Endodermal cell (in vitro differentiated cells): ENCODE measurements at places on chromosomes 1 and 21. TPM values are rescaled to one million over a fixed set of nuclear protein-coding genes. Genes with fewer than 3 reads are reported as not detected.

KDF1 gene
- 17.2 and 17.9 TPM in 2 replicates for total RNA-seq

ANKRD65 gene
- 1.6 and 1.7 TPM in 2 replicates for total RNA-seq

AGO4 gene
- total RNA-seq = 16.0 and 20.5 TPM in 2 replicates

COL6A2 gene
- total RNA-seq = 259 to 474 TPM (median 273 TPM) in 3 replicates

EIF2D gene
- total RNA-seq = 33.6 and 38.3 TPM in 2 replicates

STXBP3 gene
- total RNA-seq = 38.5 to 52.2 TPM (median 43.3 TPM) in 3 replicates

CASZ1 gene
- 3.5 to 5.6 TPM (median 3.5 TPM) in 3 replicates for total RNA-seq

FAM72A gene
- 8.4 and 10.7 TPM in 2 replicates for total RNA-seq

NRIP1 gene
- total RNA-seq = 23.5 to 35.9 TPM (median 29.5 TPM) in 3 replicates

CBS gene
- total RNA-seq = 287 to 320 TPM (median 303 TPM) in 3 replicates

FOXO6 gene
- total RNA-seq = 1.6 to 4.6 TPM (median 1.7 TPM) in 3 replicates
